ENCODE measurements at places on chromosomes 1 and 21.

GRCh38 chr1:77825131-77825709, 45.8 kb downstream of the MIGA1 start:
- peak; percentile 47 for DNase-seq

GRCh38 chr1:115768549-115768948, at the start of gene CASQ2:
CASQ2 (minus strand) TSS chr1:115768714; CDS start chr1:115768541, 173 bp downstream.
- DNase-seq: no peak

DNA sequence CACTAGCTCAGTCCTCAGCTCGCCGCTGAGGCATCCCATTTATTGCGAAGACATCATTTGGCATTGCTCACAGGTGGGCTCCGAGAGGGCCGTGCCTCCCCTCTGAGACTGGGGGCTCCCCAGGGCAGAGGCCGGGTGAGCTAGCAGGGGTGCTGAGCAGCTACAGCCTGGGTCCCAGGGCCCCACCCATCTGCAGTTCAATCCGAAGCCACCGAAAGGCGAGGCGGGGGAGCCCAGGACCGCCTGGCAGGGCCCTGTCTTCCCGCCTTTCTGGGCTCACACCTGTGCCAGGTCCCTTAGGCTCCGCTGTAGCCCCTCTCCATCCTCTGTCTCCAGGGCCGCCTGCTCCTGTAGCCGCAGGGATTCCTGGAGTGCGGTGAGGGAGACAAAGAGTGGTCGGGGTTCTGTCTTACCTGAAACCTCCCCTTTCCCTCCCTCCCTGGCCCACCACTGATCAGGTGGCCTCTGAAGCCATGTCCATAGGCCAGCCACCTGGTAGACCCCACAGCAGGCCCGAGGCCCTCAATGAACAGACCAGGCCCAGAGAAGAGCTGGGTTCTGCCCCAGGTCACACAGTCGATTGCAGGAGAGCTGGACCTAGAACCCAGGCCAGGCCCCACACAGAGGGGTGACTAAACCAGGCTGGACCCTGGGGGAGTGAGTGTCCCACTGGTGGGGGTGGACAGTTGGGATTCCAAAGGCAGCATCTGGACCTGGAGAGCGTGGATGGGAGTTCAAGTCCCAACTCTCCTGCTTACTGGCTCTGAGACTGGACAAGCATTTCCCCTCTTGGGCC, 18.1 kb upstream of the NBPF1 start:
- DNase-seq: no peak

DNA sequence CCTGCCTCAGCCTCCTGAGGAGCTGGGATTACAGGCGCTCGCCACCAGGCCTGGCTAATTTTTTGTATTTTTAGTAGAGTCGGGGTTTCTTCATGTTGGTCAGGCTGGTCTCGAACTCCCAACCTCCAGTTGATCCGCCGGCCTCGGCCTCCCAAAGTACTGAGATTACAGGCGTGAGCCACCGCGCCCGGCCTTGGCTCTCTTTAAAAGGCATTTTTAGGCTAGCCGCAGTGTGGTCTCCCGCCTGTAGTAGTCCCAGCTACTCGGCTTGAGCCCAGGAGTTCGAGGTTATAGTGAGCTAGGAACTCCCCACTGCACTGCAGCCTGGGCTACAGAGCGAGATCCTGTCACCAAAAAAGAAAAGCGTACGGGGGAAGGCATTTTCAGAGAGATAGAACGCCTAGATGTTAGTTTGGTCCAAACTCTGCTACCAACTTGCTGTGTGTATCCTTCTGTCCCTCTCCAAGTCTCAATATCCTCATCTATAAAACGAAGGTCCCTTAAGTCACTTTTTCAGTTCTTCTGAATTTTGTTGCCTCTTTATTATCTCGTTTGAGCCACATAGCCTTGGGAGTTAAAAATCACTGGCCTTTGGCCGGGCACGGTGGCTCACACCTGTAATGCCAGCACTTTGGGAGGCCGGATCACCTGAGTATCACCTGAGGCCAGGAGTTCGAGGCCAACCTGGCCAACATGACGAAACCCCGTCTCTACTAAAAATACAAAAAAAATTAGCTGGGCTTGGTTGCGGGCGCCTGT, 734 bp downstream of the MED18 start:
- DNase-seq: no peak

GRCh38 chr1:6329396-6329795, 64.2 kb downstream of the ACOT7 start:
- no peak for DNase-seq

DNA sequence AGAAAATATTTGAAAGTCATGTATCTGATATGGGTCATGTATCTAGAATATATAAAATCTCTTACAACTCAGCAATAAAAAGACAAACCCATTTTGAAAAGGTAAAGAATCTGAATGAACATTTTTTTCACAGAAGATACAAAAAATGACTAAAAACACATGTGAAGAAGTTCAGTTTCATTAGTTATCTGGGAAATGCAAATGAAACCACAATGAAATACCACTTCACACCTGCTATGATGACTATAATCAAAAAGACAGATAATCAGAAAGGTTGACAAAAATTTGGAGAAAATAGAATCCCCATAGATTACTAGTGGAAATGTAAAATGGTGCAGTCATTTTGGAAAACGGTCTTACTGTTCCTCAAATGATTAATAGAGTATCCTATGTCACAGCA, 631.0 kb downstream of the MRPL39 start:
- DNase-seq: no peak

DNA sequence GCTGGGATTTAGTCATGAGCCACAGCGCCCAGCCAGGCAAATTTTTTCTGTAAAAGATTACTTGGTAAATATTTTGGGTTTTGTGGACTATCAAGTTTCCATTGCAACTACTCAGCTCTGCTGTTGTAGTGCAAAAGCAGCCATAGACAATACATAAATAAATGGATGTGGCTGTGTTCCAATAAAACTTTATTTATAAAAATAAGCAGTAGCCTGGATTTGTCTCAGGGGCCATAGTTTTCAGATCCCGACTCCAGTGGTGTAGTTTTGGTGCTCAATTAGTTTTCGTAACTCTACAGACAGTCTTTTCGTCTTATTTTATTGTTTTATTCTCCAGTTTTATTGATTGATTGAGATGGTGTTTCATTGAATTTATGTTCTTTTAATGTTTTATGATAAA, 80.1 kb upstream of the IVNS1ABP start:
- DNase-seq: no peak

GRCh38 chr1:110477967-110478640, 27.2 kb downstream of the PROK1 start:
- DNase-seq: no peak

DNA sequence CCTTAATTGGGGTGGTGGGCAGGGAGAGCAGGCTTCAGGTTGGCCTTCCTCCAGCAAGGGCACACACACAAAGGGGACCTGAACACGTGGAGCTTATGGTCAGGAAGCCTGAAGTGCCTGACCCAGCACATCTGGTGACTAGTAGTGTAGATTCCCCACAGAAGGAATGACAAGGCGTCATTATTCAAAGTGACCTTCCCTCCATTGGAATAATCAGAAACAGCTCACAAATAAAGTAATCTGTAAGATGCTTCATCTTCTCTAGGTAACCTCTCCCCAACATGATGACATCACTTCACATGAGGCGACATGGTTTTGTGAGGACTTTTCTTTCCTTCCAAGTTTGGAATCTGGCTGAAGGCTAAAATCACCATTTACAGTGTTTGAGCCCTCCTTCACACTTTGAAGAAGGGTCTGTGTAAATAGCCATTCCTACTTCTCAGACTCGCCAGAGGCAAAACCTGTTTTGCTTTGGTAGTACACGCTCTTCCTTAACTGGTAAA, 32.8 kb upstream of the ERG start:
- no peak for DNase-seq

GRCh38 chr1:213051127-213051880, at the start of gene RPS6KC1:
RPS6KC1 (plus strand) TSS chr1:213051241; CDS start chr1:213051405, 164 bp downstream.
- peak; percentile 85 for DNase-seq

DNA sequence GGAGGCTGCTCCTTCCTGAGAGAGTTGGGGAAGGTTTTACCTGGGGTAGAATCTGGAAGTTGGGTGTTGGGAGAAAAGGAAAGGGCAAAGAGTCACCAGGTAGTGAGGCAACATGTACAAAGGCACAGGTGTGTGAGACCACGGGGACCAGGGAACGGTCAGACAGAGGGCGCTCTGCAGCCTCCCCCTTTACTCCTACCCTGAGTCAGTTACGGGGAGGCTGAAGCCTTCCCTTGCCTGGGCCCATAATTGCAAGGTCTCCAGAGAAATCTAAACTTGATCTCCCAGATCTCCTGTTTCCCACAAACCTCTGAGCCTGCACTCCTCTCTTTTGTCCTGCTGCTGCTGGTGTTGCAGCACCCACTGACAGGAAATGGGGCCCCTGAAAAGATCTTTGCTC, 22.0 kb downstream of the CCN1 start:
- DNase-seq: no peak

GRCh38 chr1:225470211-225471108, 42.6 kb upstream of the LBR start:
- DNase-seq: no peak

DNA sequence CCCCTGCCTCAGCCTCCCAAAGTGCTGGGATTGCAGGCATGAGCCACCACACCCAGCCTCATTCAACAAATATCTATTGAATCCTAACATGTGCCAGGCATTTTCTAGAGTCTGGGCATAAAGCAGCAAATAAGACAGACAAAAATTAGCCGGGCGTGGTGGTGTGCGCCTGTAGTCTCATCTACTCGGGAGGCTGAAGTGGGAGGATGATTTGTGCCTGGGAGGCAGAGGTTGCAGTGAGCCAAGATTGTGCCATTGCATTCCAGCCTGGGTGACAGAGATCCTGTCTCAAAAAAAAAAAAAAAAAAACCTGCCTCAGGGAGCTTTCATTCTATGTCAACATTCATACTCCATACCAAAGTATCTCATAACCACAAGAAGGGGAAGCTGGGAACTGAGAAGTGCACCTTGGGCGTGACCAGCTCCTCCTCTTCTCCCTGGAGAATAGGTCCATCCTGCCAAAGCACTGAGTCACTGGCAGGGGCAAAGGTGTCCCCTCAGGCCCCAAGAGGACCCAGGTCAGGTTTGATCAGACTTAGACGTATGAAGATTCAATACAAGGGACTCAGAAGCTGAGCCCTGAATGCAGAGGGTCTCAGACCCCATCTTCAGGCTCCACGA, 36.8 kb upstream of the PPP1R15B start:
- no peak for DNase-seq

- no peak for DNase-seq
Measured at GRCh38 chr1:232908831-232909230, 41.6 kb upstream of the NTPCR start.

DNA sequence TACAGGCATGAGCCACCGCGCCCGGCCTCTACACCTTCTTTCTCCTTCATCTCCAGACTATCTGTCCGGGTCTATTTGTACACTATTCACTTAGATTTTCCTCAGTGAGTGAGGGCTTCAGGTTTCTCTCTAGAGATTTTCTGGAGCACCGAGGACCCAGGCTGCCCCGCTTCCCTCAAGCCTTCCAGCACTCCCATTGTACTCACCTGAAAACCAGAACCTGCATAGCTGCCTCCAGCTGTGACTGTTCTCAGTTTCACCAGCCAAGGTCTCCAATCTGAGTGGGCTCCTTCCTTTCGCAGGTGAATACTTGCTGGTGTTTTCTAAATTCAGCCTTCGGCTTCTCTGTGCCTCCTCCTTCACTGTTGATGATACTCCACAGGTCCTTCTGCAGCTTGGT, 12.9 kb upstream of the DMAP1 start:
- DNase-seq: no peak

DNA sequence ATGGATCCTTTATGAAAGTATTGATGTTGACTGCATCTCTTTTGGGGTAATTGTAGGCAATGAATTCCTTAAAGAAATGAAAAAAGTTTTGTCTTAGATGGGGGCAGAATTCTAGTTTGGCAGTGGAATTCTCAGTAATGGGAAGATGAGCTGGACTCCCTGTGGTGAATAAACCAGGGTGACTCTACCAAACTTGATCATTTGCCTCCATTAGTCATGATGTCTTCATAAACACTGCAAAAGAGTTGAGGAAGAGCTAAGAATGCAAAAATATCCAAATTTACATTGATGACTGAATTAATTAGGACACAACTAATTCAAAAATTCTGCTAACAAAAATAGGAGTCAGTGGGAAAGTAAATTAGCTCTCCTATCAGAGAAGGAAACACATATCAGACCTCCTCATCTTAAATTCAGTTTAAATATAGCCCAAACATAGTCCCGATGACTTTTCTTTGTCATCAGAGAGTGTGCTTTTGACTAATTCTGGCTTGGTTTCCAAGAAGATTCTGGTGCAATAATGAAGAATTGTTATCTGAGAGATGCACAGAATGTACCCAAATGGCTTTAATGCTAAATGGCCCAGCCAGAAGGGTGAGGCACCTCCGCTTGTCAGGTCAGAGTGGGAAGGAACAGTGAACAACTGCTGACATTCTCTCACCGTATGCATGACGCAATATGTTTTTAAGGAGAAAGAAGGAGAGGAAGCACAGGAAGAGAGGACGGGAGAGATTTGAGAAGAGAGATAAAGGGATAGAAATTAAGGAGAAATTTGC, 525.1 kb downstream of the LMO4 start:
- DNase-seq: no peak

- DNase-seq: peak; percentile 29
Measured at GRCh38 chr1:157829210-157829609, 9.3 kb upstream of the FCRL1 start.

- no peak for DNase-seq
Measured at GRCh38 chr1:231385416-231385748, 36.7 kb downstream of the EGLN1 start.

GRCh38 chr1:226696547-226696946, 42.5 kb downstream of the ITPKB start:
- DNase-seq: no peak

DNA sequence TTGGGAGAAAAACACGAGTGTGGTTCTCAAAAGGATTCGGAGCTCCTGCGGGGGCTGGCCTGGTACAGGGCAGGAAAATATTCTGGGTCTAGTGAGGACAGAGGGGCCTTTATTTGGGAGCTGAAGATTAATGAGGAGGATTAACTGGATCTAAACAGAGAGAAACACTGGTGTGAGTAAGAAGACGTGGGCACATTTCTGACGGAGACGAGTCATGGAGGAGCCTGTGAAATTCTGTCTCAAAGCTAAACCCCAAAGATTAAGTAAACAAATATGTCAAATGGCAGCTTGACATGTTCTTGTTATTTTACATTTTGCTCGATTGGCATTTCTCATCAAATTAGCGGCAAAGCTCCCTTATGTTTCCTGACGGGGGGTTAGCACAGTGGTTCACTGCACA, 12.8 kb downstream of the PROK1 start:
- DNase-seq: no peak

DNA sequence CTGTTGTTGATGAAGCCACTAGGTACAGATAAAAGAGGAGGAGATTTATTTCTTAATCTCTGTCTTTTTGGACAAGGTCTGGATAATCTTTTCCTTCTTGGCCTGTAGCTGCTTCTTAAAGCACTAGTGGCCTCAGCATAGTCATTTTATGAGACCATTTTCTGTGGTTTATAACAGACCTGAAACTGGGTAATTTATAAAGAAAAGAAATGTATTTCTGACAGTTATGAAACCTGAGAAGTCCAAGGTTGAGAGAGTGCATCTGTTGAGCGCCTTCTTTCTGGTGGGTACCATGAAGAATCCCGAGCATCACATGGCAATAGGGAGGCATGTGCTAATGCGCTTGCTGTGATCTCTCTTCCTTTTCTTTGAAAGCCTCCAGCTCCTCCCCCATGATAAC, 36.7 kb upstream of the PDC start:
- no peak for DNase-seq

GRCh38 chr1:240363315-240363714, 248.6 kb downstream of the GREM2 start:
- DNase-seq: no peak

- DNase-seq: no peak
Measured at GRCh38 chr1:20882837-20883236, 95.7 kb upstream of the HP1BP3 start.
